Stimulated activated CD8-positive, alpha-beta memory T cell treated with anti-CD3 and anti-CD28 coated beads, Interleukin-12 subunit alpha, Interleukin-12 subunit beta, amount 100 ng/mL, for 1 hour (primary cell): ENCODE measurements at places on chromosomes 11 and 22.

GRCh38 chr11:63567044-63567840 lies 4.1 kb upstream of the PLAAT2 start:
- peak; percentile 46 for DNase-seq

- no peak for DNase-seq
These were observed 37.8 kb downstream of the PAMR1 start for GRCh38 chr11:35487532-35488078.

- no peak for DNase-seq
These were observed 1.5 kb downstream of the APOL6 start for GRCh38 chr22:35649636-35650250.

- no peak for DNase-seq
These were observed 34.8 kb downstream of the JHY start for GRCh38 chr11:122917311-122917710.

DNA sequence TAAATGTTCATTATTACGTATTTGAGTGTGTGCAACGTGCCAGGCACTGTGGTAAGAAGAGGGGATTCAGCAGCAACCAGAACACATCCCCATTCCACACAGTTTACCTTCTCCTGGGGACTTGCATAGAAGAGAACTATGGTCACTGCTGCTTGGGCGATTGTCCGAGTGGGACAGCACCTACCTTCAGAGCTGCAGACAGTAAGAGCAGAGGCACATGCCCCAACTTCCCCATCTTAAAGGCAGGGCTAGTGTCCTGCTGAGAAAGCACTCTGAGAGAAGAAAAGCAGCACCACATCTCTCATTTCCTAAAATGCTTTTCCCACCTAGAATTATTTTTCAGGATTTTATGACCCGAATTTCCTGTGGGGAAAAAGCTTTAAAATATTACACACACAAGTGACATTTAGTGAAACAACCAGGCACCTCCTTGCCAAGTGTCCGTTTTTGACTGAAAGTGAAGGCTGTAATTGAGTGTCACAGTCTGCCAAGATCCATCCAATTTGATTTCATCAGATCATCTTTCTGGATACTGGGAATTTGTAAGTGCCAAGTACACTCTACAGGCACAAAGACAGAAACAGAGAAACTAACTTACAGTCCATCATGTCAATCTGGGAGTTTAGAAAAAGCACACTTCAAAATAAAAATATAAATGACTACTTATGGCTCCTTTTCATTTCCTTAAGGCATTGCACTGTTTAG lies 24.6 kb downstream of the TRAF6 start:
- no peak for DNase-seq

GRCh38 chr11:75813124-75813523 lies 1.9 kb upstream of the UVRAG start:
- DNase-seq: no peak

DNA sequence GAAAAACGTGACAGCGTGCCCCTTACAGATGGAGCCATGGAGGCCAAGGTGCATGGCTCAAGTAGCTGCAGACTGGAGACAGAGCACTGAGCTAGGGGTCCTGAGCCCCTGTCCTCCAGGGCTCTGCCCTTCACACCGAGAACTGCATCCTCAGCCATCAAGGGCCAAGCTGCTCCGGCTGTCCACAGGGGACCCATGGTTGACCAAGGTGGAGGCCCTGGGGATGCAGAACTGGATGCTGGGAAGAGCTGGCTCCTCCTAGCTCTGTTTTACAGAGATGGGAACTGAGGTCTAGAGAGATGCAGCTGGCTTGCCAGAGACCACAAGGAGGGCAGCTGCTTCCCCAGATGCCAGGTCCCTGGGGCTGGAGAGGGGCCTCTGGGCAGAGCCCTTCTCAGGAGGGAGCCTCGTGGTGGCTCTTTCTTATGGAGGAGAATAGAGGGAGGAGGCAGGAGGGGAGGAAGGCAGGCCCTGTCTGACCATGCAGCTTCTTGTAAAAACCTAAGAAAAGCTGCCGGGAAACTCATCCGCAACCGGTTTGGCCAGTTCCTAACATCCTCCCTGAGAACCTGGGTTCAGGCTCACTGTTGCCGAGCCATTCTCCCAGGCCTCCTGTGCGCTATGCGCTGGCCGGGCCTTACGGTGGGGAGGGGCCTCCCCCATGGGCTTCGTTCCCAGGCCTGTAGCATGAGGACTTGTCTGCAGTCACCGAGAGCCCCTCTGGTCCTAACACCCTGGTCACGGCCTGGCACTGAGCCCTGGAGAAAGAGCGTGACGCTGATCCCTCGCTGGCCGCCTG lies 80.6 kb downstream of the WNT7B start:
- no peak for DNase-seq

- no peak for DNase-seq
These were observed 59.0 kb upstream of the NARS2 start for GRCh38 chr11:78633516-78634310.

DNA sequence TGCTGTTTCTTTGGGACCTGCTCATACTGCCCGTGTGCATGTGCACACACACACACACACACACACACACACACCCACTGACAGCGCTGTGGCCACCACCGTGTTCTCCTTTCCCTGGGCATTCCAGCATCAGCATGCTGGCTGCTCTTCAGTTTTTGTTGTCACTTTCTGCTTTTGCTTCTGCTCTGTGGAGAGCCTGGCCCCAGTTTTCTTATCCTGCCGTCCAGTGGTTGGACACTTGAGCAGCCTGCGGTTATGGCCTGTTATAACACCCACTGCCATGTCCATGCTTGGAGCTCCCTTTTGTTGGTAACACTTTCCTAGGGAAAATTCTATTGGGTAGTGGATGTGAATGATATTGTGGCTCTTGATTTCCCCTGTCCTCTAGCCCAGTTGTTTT lies 83.6 kb downstream of the OSBP2 start:
- DNase-seq: no peak

DNA sequence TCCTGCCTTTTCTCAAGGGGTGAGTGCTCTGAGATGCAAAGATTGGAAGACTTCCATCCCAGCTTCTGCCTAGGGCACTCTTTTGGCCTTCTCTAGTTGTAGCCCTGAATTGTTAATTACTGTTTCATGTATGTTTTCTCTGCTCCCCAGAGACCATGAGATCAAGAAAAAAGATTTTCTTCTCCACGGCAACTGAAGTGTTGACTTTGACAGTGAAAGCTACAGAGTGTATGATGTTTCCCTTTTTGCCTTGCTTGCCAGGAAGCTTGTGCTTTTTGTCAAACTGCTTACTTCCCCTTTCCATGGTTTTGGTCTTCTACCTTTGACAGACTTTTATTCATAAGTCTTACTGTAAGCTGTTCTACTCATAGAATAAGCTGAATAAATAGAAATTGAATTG lies 23.3 kb upstream of the EIF3D start:
- DNase-seq: no peak

- peak; percentile 37 for DNase-seq
These were observed 36.3 kb upstream of the POLA2 start for GRCh38 chr11:65225279-65226102.

- no peak for DNase-seq
These were observed 167.1 kb upstream of the TTC12 start for GRCh38 chr11:113147249-113147648.

DNA sequence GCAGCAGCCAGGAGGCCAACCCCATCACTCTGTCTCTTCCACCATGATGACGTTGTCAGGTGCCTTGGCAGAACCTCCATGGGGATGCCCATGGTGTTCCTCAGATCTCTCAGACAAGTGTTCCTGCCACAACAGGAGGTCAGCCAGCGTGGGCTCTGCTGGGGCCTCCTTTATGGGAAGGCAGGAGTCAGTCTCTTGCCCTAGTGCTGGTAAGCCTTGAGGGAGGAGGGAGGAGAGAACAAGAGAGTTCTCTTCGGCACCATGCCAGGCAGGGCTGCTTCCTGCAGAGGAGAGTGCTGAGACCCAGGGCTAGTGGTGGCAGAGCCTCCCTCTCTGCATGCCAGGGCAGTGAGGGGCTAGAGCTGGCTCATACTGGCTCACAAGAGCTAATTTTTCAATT lies 32.5 kb downstream of the GNAZ start:
- DNase-seq: no peak

- DNase-seq: no peak
These were observed 108.8 kb downstream of the WT1 start for GRCh38 chr11:32326522-32326921.

GRCh38 chr11:61107888-61108287 lies 5.6 kb downstream of the CD5 start:
- no peak for DNase-seq

GRCh38 chr22:37267661-37268413 lies 14.5 kb upstream of the CYTH4 start:
- DNase-seq: no peak

GRCh38 chr11:57491371-57492061 lies 24.0 kb downstream of the SLC43A1 start:
- DNase-seq: no peak

DNA sequence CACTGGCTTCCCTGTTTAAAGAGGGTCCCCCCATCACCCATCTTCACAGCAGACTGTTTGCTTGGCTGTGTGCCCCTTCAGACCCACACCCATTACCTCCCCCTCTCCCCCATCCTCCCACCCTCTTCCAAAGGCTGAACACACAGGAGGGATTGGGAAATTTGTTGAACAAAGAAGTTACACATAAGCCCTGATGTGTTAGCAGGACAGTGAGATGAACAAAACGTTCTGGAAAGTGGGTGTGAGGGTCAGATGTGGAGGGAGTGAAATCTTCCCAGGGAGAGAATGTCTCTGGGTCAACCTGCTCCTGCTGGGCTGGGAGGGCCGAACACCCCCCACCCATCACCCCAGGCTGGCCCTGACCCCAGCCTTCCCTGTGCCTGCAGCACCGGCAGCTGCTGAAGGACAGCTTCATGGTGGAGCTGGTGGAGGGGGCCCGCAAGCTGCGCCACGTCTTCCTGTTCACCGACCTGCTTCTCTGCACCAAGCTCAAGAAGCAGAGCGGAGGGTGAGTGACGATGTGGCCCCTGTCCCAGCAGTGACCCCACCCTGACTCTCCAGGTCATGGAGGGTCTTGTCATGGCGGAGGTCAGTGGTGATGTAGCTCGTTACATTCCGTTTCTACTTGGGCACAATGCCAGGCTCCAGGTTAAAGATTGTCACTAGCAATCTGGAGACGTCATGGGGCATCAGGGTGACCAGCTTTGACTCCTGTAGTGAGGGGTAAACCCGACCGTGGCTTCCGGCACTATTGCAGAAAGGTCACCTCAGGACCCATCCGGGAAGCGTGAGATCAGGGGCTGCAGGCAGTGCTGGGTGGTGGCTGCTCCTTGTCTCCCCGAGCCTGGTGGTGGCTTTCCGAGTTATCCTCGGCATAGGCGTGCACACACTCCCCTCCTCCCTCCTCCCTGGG lies 103.5 kb downstream of the BCR start:
- no peak for DNase-seq

- DNase-seq: no peak
These were observed 90.0 kb downstream of the DHCR7 start for GRCh38 chr11:71358122-71358728.

DNA sequence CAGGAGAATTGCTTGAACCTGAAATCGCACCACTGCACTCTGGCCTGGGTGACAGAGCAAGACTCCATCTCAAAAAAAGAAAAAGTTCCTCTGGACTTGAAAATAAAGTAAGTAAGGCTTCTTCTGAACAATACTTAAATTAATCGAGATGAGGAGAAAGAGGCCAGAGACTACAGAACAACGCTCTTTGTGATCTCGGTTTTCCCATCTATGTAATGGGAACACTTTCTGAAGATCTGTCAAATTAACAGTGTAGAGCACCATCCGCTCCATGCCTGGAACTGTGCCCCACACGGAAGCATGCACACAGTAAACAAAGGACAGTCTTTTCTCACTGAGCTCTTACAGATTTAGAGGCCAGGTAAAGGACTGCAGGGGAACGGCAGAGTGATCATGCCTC lies 9.1 kb downstream of the AP1B1 start:
- DNase-seq: no peak

DNA sequence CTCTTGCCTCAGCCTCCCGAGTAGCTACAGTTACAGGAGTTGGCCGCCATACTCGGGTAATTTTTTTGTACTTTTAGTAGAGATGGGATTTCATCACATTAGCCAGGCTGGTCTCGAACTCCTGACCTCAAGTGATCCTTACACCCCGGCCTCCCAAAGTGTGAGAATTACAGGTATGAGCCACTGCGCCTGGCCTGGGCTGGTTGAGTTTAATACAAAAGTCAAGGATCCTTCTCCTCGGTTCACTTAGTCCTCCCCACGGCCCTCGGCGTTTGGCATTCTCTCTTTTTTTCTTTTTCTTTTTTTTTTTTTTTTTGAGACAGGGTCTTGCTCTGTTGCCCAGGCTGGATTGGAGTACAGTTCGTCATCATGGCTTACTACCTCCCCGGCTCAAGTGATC lies 33.0 kb downstream of the MCHR1 start:
- no peak for DNase-seq

DNA sequence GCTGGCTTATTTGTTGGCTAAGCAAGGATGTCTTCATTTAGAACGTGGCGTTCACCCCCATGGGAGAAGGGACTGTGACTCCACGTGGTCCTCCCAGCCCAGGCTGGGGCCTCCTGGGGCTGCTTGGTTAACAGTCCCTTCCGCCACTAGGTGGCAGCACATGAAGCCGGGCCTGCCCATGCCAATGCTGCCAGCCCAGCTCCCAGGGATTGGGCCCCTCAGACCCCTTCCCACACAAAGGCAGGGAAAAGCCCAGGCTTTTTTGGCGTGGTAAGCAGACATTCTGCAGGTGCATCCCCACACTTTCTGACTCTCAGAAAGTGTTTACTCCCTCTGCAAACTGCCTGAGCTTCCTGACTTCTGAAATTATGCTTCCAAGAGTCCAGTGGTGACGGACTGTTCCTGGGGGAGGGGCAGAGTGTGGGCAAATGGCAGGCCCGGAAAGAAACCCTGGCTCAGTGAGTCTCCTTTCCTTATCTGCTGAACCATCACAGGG lies 3.1 kb downstream of the CBX6 start:
- peak; percentile 77 for DNase-seq

- no peak for DNase-seq
These were observed 14.2 kb downstream of the INCENP start for GRCh38 chr11:62137881-62138629.

DNA sequence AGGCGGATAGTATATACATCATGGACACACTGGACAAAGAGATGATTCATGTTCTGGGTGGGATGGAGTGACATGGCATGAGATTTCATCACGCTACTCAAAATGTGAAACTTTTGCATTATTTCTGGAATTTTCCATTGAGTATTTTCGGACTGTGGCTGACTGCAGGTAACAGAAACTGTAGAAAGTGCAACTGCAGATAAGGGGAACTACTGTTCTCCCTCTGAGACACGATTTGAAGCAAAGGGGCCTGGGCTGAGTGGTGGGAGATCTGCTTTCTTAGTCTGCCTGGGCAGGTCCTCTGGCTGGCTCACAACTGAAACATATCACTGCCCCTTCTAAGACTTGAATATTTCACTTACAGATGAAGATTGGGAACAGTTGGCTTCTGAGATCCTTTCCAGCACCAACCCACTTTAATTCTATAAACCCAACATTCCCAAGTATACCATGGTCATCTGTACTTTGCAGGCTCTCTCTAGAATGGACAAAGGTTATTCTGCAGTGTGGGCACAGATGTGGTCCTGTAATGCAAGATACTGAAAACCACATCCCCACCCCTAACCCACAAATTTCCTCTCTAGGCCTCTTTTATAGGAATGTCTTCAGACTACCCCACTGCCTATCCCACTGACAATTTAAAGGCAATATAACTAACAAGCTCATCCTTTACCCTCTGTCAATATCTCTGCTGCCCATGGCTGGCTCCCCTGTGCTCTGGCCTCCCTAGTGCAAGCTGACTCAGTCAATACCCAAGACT lies 121.1 kb downstream of the KCNC1 start:
- no peak for DNase-seq
